Dorsolateral prefrontal cortex (tissue), 122 donors: ENCODE measurements at places on chromosomes 6 and 20. TPM values are rescaled to one million over a fixed set of nuclear protein-coding genes. Genes with fewer than 3 reads are reported as not detected.

The TTBK1 gene
- total RNA-seq: 57.9 TPM

The DNAH8 gene
- total RNA-seq: 0.13 TPM

The CST4 gene
- total RNA-seq: not detected

The PI3 gene
- not detected for total RNA-seq

The DEFB132 gene
- total RNA-seq: not detected

- no peak for DNase-seq
These were observed 401.9 kb downstream of the THBS2 start for GRCh38 chr6:168851460-168852375.

DNA sequence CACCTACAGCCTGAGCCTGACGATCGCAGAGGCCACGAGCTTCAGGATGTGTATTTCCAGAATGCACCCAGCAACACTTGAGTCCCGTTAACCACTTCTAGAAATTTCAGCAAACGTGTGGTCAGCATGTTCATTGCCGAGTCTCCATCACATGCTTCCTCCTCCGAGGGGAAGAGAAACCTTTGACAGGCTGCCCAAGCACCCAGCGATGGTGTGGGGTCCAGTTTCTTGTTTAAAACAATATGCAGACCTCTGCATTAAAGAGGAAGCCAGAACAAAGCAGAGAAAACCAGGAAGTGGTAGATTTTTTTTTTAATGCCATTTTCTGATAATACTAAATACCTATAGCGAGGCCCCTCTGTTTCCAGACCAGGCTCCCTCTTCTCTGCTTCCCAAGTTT is 71.9 kb downstream of the GNAS-AS1 start:
- DNase-seq: no peak

GRCh38 chr6:158698931-158699330 is 49.1 kb downstream of the SYTL3 start:
- DNase-seq: no peak

DNA sequence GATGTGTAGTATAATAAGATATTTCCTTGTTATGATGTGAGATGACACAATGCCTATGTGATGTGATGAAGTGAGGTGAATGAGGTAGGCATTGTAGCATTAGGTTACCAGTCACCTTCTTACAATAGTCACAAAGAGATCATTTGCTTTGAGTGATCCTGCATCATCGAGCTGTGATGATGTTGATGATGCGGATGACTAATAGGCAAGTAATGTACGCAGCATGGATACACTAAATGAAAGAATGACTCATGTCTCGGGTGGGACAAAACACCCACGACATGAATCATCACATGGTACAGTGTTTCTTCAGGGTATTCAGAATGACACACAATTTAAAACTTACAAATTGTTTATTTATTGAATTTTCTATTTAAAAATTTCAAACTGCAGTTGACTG is 806.3 kb upstream of the GJE1 start:
- no peak for DNase-seq
